ENCODE measurements at places on chromosomes 16 and 17. TPM values are rescaled to one million over a fixed set of nuclear protein-coding genes. Genes with fewer than 3 reads are reported as not detected.

CCL8 gene
- not detected for total RNA-seq

RAPGEFL1 gene
- total RNA-seq, result 4.9 TPM

EVPLL gene
- not detected for total RNA-seq

PAGR1 gene
- total RNA-seq, result 24.0 TPM

TBC1D28 gene
- not detected for total RNA-seq

OR1D5 gene
- not detected for total RNA-seq

FOXC2 gene
- not detected for total RNA-seq

SEPTIN12 gene
- not detected for total RNA-seq

CCL14 gene
- not detected for total RNA-seq

ARL5C gene
- not detected for total RNA-seq

DNA sequence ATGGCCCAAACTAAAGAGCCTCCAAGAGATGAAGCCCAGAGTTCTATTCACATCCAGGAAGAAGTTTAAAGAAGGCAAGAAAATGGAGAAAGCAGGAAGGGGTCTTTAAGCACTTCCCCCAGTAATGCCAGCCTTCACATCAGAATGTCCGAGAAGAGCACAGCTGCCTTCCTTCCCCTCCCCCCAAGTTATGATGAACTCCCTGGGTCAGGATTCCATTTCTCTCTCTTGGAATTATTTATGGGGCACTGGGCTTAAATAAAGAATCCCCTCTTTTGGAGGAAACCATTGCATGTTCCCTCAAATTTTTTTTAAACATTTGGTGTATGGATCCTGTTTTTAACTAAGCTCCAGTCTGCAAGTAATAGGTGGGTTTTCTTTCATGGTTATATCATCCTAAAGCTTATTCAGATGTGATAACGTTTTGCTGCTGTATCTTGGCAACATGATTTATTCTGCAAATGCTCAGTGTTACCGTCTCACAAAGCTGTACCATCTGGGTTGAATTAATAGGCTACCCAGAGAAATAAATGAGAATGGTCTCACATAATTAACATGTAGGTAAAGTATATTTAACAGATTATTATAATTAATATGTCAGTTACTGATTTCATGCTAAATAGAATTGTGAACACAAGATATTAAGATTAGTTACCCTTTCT lies 160.9 kb upstream of the TOX3 start:
- H3K36me3 ChIP-seq, result no peaks in the 10 kb centered on the region
- H3K27me3 ChIP-seq, result no peaks in the 10 kb centered on the region
- no peak overlapping the region for H3K4me3 ChIP-seq
- no peak overlapping the region for H3K27ac ChIP-seq
- no peak for DNase-seq

DNA sequence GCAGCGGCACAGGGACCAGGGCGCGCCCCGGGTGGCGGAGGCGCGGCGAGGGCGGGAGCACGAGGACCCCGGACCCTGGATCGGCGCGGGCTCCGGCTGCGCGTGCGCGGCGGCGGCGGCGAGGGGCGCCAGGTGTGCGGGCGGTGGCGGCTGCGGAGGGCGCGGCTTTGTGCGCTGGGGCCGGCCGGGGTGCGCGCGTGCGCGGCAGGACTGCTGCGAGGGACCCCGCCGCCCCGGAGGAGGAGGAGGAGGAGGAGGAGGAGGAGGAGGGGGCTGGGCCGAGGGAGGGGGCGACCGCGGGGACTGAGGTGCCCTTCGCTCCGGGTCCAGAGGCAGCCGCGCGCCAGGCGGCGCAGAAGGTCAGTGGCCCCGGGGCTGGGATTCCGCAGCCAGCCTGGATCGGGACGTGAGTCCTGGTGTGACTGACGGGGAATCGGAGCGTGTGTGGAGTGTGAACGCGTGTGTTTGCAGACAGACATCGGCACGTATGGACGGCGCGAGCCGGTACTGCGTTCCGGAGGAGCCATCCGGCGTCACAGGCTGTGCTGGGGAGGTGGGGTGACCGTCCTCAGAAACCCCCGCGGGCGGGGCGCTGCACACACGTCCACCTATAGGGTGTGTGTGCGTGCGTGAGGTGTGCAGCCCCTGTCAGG lies 19.5 kb upstream of the RAP1GAP2 start:
- peaks cover 39% of the 10 kb centered on the region for H3K27me3 ChIP-seq
- peak overlapping the region; percentile 64 for H3K4me3 ChIP-seq
- H3K36me3 ChIP-seq, result no peaks in the 10 kb centered on the region
- H3K4me1 ChIP-seq, result peaks cover 4% of the 10 kb centered on the region
- H3K27ac ChIP-seq, result no peak overlapping the region

DNA sequence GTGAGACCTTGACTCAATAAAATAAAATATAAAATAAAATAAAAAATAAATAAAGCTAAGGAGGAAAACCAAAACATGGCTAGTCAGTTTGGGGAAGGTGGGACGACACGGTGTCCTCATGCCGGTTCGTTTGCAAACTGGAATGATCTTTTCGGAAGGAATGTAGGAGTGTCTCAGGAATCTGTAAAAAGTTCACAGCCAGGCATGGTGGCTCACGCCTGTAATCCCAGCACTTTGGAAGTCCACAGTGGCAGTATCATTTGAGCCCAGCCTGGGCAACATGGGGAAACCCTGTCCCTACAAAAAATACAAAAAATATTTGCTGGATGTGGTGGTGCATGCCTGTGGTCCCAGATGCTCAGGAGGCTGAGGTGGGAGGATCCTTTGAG lies 14.7 kb upstream of the RPTOR start:
- H3K4me3 ChIP-seq, result no peak overlapping the region
- no peaks in the 10 kb centered on the region for H3K36me3 ChIP-seq
- peaks cover 20% of the 10 kb centered on the region for H3K27me3 ChIP-seq
- DNase-seq, result no peak

DNA sequence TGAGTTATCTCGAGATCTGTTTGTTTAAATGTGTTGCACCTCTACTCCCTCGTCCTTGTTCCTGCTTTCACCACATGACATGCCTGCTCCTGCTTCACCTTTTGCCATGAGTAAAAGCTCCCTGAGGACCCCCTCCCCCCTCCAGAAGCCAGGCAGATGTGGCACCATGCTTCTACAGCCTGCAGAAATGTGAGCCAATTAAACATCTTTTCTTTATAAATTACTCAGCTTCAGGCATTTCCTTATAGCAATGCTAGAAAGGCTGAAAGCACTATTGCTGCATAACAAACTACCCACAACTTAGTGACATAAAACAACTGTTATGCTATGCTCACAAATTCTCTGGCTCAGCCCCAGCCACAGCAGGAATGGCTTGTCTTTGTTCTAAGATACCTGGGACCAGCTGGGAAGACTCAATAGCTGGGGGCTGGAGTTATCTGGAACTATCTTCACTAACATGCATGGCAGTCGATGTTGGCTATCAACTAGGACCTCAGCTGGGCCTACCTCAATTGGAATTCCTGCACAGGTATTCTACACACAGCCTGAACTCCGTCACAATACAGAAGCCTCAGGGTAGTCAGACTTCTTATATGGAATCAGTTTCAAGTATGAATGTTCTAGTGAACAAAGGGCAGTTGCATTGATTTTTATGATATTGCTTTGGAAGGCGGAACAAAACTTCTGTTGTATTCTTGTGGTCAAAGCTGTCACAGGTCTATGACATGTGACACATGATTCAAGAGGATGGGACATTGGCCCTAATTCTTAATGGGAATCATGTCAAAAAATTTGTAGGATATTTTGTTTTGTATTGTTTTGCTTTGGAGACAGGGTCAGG lies 186.0 kb upstream of the PIRT start:
- DNase-seq, result no peak
- no peak overlapping the region for H3K4me3 ChIP-seq
- H3K4me1 ChIP-seq, result no peaks in the 10 kb centered on the region
- H3K27ac ChIP-seq, result no peak overlapping the region

- peaks cover 18% of the 10 kb centered on the region for H3K4me1 ChIP-seq
- peaks cover 56% of the 10 kb centered on the region for H3K36me3 ChIP-seq
- no peak for DNase-seq
- H3K4me3 ChIP-seq, result no peak overlapping the region
- H3K27ac ChIP-seq, result peak overlapping the region; percentile 85
- no peaks in the 10 kb centered on the region for H3K27me3 ChIP-seq
Observed at GRCh38 chr16:69365901-69366300, 14.3 kb upstream of the TMED6 start.

DNA sequence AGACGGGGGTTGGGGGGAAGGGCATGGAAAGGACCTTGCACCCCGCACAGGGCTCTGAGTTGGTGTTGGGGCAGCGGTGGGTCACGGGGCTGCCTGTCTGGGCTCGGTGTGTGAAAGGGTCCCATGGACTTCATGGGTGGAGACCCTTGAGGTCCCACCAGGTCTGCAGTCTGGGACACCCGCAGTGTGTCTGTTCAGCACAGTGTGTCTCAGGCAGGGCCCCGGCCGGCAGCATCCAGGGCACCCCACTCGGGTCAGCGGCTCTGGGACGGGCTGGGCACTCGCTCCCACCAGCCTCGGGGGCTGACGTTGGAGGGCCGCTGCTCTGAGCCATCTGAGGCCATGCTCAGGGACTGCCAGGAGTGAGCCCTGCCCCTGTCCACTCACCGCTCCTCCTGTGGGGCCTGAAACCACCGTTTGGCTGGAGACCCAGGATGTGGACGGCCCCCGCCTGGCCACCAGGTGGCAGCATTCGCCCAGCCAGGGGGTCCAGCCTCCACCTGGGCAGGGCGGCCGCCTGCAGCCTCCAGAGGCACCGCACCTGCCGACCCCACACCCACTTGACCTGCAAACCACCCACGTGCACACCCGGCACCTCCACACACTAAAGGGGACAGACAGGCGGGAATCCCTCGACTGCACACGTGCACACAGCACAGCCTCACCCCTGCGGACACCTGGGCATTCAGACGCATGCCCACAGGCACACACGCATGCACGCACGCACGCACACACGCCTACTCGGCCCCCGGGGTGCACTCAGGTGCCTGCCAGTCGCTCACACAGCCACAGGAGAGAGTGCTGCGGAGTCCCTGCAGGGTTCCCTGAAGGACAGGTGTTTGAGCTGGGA lies 10.1 kb upstream of the ZFPM1 start:
- H3K4me1 ChIP-seq, result peaks cover 4% of the 10 kb centered on the region
- H3K36me3 ChIP-seq, result no peaks in the 10 kb centered on the region
- no peak overlapping the region for H3K27ac ChIP-seq
- no peak overlapping the region for H3K4me3 ChIP-seq
- DNase-seq, result peak; percentile 85
- no peaks in the 10 kb centered on the region for H3K27me3 ChIP-seq

DNA sequence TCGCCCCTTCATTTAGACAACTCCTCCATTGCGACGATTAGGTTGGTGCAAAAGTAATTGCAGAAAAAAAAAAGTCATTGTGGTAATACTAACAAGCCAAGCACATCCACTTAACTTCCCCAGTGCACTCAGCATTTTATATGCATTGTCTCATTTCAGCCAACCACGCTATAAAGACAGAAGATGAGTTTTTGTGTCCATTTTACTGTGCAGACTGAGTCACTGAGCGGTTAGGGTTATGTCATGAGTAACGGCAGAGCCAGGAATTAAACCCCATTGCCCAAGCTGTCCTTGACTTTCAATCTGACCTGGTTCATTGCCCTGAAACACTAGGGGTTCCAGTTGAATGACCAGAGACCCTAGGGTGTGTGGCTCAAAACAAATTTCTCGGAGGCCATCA lies 218.7 kb downstream of the XYLT1 start:
- H3K27ac ChIP-seq, result no peak overlapping the region
- DNase-seq, result no peak
- no peak overlapping the region for H3K4me3 ChIP-seq

- H3K4me3 ChIP-seq, result no peak overlapping the region
- no peak overlapping the region for H3K27ac ChIP-seq
Observed at GRCh38 chr17:16433514-16433913, 18.1 kb downstream of the TRPV2 start.

GRCh38 chr17:14011740-14012405 lies 57.4 kb upstream of the COX10 start:
- DNase-seq, result no peak
- H3K27me3 ChIP-seq, result peaks cover 1% of the 10 kb centered on the region
- no peak overlapping the region for H3K27ac ChIP-seq
- no peak overlapping the region for H3K4me3 ChIP-seq

- H3K4me1 ChIP-seq, result no peaks in the 10 kb centered on the region
- no peak for DNase-seq
- H3K27me3 ChIP-seq, result peaks cover 18% of the 10 kb centered on the region
- no peak overlapping the region for H3K27ac ChIP-seq
Observed at GRCh38 chr16:87051526-87052320, 265.5 kb downstream of the C16orf95 start.

DNA sequence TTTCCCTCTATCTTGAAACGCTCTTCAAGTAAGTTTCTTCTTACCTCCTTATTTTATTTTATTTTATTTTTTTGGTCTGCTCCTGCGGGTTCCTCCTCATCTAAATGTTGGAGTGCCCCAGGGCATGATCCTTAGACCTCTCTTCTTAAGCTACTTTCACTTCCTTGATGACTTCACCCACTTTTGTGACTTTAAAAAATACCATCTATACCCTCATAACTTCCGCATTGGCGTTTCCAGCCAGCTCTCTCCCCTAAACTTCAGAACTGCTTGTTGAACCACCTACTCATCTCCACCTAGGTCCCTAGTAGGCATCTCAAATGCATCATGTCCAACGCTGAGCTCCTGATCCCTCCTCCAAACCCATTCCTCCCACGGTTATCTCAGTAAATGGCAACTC lies 51.4 kb upstream of the NFAT5 start:
- DNase-seq, result no peak
- no peaks in the 10 kb centered on the region for H3K27me3 ChIP-seq
- no peak overlapping the region for H3K27ac ChIP-seq
- no peaks in the 10 kb centered on the region for H3K4me1 ChIP-seq
- H3K4me3 ChIP-seq, result no peak overlapping the region
- no peaks in the 10 kb centered on the region for H3K36me3 ChIP-seq

GRCh38 chr17:45425125-45425983 lies 7.3 kb downstream of the ARHGAP27 start:
- no peak for DNase-seq
- no peak overlapping the region for H3K27ac ChIP-seq
- no peak overlapping the region for H3K4me3 ChIP-seq
- H3K36me3 ChIP-seq, result no peaks in the 10 kb centered on the region

- H3K4me1 ChIP-seq, result peaks cover 33% of the 10 kb centered on the region
- no peak overlapping the region for H3K4me3 ChIP-seq
- H3K36me3 ChIP-seq, result peaks cover 48% of the 10 kb centered on the region
Observed at GRCh38 chr17:21537302-21537701, 155.0 kb upstream of the KCNJ18 start.

GRCh38 chr16:56257666-56258342 lies 66.5 kb downstream of the GNAO1 start:
- DNase-seq, result no peak
- H3K4me3 ChIP-seq, result no peak overlapping the region
- H3K27me3 ChIP-seq, result no peaks in the 10 kb centered on the region
- no peaks in the 10 kb centered on the region for H3K36me3 ChIP-seq

DNA sequence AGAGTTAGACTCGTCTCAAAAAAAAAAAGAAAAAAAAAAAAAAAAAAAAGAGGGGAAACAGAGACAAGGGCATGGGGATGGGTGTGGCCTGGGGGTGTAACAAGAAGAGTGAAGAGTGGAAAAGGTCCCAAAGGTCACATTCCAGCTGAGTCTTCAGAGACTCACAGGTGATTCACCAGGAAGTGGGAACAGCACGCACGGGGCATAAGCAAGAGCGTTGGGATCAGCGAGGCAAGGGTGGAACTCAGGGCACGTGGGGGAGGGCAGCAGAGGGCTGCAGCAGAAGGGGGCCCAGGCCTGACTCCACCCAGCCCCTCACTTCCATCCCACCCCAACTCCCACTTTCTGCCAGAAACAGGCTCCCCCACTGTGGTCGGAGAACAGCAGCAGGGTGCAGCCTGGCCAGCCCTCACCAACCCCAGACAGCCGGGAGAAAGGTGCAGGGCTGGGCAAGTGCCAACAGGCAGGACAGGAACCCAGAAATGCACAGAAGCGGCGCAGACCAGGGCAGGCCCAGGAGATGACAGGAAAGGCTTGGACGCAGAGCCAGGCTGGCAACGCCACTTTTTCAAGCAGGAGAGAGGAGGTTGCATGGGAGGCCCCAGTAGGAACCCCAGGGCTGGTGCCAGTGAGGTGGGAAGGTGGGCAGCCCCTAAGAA lies 3.3 kb downstream of the MEAK7 start:
- H3K27ac ChIP-seq, result no peak overlapping the region
- H3K4me1 ChIP-seq, result peaks cover 24% of the 10 kb centered on the region
- no peaks in the 10 kb centered on the region for H3K27me3 ChIP-seq
- no peak overlapping the region for H3K4me3 ChIP-seq
- H3K36me3 ChIP-seq, result peaks cover 15% of the 10 kb centered on the region

Data from activated CD4-positive, alpha-beta memory T cell treated with anti-CD3 and anti-CD28 coated beads for 36 hours (primary cell).